Activated CD4-positive, alpha-beta T cell treated with anti-CD3 and anti-CD28 coated beads, Interleukin-2, amount 50 U/mL, for 1 hour (primary cell): ENCODE measurements at places on chromosomes 2 and 18.

GRCh38 chr2:223203971-223204929 is 152.3 kb downstream of the KCNE4 start:
- DNase-seq = no peak

GRCh38 chr18:31546476-31546875 is 45.2 kb upstream of the TTR start:
- no peak for DNase-seq

DNA sequence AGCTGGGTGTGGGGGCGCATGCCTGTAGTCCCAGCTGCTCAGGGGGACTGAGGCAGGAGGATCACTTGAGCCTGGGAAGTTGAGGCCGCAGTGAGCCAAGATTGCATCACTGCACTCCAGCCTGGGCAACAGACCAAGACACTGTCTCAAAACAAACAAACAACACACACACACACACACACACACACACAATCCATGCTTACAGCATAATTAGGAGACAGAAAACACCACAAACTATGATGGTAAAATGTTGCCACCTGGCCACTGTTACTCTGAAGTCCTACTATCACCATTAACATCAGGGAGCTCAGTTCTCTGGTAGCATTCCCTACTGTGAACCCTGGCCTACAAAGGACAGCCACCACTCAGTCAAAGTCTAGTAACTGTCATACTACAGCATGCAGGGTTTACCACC is 18.3 kb downstream of the DNPEP start:
- DNase-seq = no peak

DNA sequence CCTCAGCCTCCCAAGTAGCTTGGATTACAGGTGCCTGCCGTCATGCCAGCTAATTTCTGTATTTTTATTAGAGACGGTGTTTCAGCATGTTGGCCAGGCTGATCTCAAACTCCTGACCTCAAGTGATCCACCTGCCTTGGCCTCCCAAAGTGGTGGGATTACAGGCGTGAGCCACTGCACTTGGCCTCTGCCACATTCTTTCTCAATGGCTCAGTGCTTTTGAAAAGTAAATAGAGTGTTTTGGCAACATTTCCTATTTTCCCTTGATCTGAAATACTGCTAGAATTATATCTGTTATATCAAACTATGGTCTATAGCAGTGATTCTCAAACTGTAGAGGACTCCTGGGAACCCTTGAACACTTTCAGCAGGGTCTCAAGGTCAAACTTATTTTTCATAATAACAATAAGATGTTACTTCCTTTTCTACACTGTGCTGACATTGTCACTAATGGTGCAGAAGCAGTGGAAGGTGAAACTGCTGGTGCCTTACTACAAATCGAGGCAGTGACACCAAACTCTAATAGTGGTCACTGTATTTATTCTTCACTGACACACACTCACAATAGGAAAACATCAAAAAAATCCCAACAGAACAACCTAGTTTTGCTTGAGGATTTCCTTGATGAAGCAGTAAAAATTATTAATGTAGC is 10.6 kb downstream of the DAW1 start:
- no peak for DNase-seq

GRCh38 chr2:118633371-118634018 is 214.0 kb downstream of the EN1 start:
- no peak for DNase-seq

DNA sequence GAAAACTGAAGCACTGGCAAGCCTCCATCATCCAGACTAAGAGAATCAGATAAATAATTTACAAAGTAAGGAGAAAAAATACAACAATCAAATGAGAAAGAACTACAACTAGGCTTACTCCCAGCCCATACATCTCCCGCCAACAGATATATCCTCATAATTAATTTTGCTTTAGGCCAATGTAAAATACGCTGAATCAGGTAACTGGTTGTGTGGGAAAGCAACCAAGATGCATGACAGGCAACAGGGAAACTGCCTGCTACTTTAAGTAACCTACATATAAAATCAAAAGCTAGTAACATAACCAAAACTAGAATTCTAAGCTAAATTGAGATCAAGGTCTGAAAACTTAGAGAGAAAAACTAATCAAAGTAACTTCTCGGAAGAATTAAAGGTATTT is 21.5 kb downstream of the PRPF40A start:
- DNase-seq = no peak

DNA sequence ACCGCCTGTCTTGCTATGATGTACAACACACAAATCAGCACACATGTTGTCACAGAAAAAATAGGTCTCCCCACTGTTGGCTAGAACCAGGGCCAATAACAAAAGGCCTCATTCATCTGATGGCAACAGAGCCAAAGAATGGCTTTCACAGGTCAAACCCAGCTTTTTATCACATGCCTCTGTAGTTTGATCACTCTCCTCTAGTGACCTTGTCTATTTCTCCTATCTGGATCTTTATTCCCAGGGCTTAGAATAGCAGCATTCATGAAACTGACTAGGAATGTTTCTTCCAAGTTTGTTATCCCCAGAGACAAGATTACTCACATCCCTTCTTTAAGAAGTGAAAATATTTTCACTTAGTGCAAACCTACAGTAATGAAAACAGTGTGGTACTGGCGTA is 285.8 kb upstream of the GYPC start:
- DNase-seq = no peak

DNA sequence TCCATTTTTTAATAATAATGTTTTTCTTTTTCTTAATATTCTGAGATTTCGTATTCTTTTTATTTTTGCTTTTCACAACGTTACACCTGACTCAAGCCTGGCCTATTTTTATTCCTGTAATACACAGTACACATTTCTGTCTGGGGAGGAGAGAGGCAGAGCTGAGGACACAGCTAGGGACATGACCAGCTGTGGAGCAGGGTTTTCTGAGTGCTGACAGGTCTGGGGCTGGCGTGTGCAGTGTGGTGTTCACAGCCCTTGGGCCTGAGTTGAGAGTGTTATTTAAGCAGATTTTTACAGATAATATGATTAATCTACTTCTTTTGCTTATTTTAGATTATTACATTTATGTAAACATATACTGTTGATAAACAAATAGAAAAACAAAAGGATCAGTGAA is 55.9 kb downstream of the ZAP70 start:
- no peak for DNase-seq

DNA sequence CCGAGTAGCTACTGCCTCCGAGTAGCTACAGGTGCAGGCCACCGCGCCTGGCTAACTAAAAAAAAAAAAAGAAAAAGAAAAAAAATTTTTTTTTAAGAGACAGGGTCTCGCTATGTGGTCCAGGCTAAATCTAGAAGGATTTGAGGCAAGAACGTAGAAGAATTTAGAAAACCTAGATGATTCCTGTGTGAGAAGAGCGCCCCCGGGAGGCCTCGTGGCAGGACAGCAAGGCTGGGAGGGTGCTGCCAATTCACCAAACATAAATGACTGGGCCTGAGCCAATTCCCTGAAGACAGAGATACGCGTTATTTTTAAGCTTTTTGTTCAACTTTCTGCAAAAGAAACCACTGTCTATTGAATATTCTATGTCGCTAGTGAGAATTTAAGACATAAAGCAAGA is 90.1 kb upstream of the TGFA start:
- peak; percentile 15 for DNase-seq

- no peak for DNase-seq
These were observed 24.6 kb downstream of the THAP4 start for GRCh38 chr2:241612156-241613016.

- DNase-seq = no peak
These were observed 1.2 kb downstream of the PPP1CB start for GRCh38 chr2:28752631-28753376.

GRCh38 chr2:72138921-72139381 is 8.7 kb downstream of the CYP26B1 start:
- DNase-seq = no peak

- DNase-seq = no peak
These were observed 64.9 kb upstream of the TTC27 start for GRCh38 chr2:32562906-32563305.

- DNase-seq = no peak
These were observed 1624.1 kb upstream of the ZEB2 start for GRCh38 chr2:146143971-146144370.

- no peak for DNase-seq
These were observed 153.4 kb downstream of the ERBB4 start for GRCh38 chr2:212385241-212385640.

- no peak for DNase-seq
These were observed 15.7 kb downstream of the CCBE1 start for GRCh38 chr18:59681521-59682004.

- no peak for DNase-seq
These were observed 113.9 kb downstream of the TSN start for GRCh38 chr2:121869363-121869762.

GRCh38 chr2:237448171-237448570 is 34.2 kb upstream of the COL6A3 start:
- no peak for DNase-seq

- no peak for DNase-seq
These were observed 28.7 kb downstream of the CCDC141 start for GRCh38 chr2:179021258-179021657.

DNA sequence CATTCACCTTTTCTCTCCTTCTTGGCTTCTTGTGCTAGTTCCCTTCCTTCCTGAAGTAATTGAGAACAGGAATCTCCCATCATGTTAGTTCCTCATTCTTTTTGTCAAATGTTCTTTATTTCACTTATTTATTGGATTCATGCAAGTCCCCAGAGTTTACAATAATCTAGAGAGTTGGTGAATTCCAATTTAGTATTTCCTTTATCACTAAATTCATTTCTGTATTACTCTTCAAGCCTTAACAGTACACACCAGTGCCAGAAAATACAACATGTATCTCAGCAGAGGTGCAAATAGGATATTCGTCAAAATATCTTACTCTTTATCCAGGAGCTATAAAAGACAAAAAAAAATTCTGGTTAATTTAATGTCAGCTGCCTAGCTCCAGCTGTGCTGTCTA is 121.9 kb upstream of the SETBP1 start:
- DNase-seq = no peak

DNA sequence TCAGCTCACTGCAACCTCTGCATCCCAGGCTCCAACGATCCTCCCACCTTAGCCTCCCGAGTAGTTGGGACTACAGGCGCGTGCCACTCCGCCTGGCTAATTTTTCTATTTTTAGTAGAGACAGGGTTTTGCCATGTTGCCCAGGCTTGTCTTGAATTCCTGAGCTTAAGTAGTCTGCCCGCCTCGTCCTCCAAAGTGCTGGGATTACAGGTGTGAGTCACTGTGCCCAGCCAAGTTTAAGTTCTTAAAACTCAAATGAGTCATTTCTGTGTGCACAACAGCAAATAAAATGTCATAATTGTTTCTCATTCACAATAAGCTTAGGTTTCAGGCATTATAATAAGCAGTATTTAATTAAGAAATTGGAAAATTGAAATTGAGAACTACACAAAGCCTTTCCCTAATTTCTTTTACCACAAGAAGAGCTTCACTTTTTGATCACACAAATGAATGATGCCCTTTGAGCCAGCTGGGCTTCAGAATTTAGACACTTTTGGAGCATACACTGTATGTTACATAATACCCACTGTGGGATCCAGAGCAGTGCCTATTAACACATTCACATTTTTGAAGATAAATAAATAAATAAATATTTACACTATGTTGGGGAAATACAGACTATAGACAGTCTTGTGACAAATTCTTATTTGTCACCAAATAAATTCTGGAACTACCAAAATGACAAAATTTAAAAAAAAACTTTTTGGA is 8.6 kb upstream of the ME2 start:
- no peak for DNase-seq

GRCh38 chr2:155418753-155419152 is 720.3 kb downstream of the KCNJ3 start:
- DNase-seq = no peak

DNA sequence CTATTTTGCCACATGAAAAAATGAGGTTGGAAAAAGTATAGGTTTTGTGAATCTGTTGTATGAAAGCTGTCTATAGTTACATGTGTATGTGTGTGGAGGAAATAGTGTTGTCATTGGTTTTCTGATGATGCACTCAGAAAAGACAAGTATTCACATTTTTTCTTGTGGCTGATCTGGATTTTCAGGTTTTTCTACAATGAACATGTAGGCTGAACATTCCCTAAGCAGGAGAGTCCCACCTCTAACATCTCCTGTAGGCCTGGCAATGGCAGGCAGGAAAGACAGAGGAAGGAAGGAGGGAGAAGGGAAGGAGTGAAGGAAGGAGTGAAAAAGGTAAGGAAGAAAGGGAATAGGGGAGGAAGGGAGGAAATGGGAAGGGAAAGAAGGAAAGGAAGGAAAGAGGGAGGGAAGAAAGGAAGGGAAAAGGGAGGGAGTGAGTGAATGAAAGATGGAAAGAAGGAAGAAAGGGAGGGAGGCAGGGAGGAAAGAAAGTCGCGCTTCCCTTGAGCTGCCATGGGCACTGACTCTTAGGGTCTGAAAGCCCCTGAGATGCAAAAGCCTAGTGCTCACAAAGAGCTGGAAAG is 495 bp upstream of the IL36RN start:
- no peak for DNase-seq

DNA sequence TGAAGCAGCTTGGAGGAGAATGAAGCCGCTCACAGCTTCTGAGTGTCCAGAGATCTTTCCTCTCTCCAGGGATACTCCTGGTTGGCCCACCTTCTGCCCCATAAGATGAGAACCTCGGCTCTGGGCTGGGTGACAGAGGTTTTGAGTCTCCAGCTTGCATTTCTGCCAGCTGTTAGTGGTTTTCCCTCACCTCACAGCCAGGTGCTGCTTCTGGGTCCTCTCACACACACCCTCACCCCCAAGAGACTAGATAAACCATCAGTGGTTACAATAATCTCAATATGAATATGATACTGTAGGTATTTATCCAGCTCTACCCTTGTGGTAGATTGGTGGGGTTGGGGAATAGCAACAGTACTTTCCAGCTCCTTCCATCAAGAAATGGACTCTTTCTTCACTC is 161.7 kb upstream of the SIX3 start:
- no peak for DNase-seq

GRCh38 chr2:155708071-155708470 is 624.5 kb downstream of the NR4A2 start:
- no peak for DNase-seq

DNA sequence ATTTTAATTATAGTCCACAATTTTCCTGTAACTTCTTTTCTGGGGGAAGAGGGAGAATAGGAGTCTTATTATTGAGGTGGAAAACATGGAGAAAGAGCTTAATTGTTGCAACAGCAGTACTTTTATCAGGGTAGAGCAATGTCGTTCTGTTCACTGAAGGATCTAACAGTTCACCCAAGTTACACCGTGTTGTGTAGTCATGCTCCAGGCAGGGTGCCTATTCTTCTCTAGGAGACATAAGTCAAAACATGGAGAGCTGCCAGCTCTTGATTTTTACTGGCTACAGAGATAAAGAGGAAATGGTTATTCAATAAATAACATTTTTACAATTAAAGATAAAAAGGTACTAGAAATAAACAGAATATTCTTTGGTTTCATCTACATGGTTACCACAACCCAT is 594.3 kb upstream of the NETO1 start:
- no peak for DNase-seq

GRCh38 chr2:150100336-150100735 is 387.1 kb downstream of the RND3 start:
- DNase-seq = no peak

DNA sequence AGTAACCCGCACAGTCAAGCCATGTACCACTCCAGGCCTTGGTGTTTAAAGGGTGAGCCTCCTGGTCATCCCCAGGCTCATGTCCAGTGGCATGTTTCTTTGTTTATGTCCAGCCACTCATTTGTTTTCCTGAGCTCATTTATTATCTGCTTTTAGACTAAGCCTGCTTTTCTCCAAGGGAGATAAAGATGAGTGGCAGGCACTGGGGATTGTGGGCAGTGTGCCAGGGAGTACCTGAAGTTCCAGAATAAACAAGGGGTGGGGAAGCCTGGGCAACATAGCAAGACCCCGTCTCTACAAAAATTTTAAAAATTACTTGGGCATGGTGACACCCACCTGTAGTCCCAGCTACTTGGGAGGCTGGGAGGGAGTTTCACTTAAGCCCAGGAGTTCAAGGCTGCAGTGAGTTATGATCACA is 1.9 kb downstream of the ANXA4 start:
- no peak for DNase-seq

GRCh38 chr2:39542523-39542922 is 105.4 kb upstream of the MAP4K3 start:
- DNase-seq = no peak
